ENCODE measurements at places on chromosomes 4 and X.

DNA sequence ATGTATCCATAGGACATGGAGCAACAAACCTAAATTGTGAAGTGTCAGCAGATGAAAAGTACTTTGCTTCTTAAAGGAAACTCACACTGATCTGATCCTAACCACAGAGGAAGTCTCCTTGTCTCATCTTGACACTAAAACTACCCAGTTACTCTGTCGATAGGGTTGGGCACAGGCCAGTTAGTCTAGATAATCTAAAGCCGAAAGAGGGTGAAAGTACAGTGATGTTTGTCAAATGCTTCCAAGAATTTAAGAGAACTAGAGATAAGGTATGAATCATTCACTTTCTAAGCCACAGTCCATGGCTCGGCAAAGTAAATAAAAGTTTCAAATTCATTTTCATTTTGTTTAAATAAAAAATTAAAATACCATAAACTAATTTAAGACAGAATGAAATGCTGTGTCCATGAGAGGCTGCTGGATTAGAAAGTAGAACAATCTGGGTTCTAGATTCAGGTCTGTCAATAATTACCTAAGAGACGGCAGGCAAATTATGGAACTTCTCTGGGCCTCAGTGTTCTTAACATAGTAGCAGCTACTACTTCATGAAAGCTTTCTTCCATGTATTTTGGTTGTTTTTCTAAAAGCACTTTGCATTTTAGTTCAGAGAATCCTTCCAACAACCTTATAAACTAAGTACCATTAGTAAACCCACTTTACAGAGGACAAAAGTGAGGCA, 176.7 kb downstream of the LDB2 start:
- no peak overlapping the region for H3K27ac ChIP-seq
- no peak for DNase-seq
- H3K27me3 ChIP-seq: no peaks in the 10 kb centered on the region
- peaks cover 13% of the 10 kb centered on the region for H3K4me1 ChIP-seq
- peak overlapping the region; percentile 46 for H3K4me3 ChIP-seq

DNA sequence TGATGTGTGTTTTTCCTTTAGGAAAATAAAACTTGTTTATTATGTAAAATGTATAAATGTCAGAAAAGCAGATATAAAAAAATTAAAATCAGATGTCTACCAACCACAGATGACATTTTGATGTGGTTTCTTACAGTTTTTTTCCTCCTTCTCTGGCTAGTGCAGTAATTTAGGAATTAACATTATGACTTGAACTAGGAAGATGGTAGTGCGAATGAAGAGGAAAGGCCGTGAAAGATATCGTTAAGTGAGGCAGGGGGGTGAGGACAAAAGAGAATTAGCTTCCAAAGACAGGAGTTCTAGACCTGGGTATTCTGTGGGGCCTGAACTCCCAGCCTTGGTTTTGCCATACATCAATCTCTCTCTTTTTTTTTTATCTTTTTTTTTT, 98.0 kb downstream of the RBM47 start:
- H3K4me3 ChIP-seq: no peak overlapping the region
- H3K4me1 ChIP-seq: no peaks in the 10 kb centered on the region
- no peaks in the 10 kb centered on the region for H3K36me3 ChIP-seq

- no peaks in the 10 kb centered on the region for H3K27me3 ChIP-seq
- H3K36me3 ChIP-seq: no peaks in the 10 kb centered on the region
- H3K27ac ChIP-seq: peak overlapping the region; percentile 40
- DNase-seq: no peak
Measured at GRCh38 chr4:153651116-153651515, 33.0 kb upstream of the TLR2 start.

- no peaks in the 10 kb centered on the region for H3K27me3 ChIP-seq
- no peak overlapping the region for H3K4me3 ChIP-seq
- no peaks in the 10 kb centered on the region for H3K36me3 ChIP-seq
Measured at GRCh38 chr4:168570466-168570865, 73.6 kb downstream of the PALLD start.

DNA sequence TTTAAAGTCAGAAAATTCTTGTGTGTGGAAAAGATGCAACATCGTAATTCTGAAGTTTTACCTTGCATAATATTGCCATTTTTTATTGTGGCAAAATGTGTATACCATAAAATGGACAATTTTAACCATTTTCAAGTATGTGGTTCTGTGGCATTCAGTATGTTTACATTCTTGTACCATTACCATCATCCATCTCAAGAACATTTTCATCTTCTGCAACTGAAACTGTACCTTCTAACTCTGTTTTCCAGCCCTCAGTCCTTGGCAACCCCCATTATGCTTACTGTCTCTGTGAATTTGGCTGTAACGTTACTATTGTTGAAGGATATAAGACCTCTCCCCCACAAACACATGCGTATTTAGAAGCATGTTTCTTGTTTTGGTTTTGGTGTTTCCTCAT, 123.2 kb downstream of the BMPR1B start:
- peaks cover 3% of the 10 kb centered on the region for H3K4me1 ChIP-seq
- no peaks in the 10 kb centered on the region for H3K27me3 ChIP-seq
- no peak overlapping the region for H3K27ac ChIP-seq
- no peaks in the 10 kb centered on the region for H3K36me3 ChIP-seq
- DNase-seq: no peak
- no peak overlapping the region for H3K4me3 ChIP-seq

GRCh38 chrX:12304261-12304660, 166.0 kb downstream of the FRMPD4 start:
- DNase-seq: no peak
- H3K4me3 ChIP-seq: no peak overlapping the region
- no peaks in the 10 kb centered on the region for H3K4me1 ChIP-seq
- no peaks in the 10 kb centered on the region for H3K36me3 ChIP-seq
- no peaks in the 10 kb centered on the region for H3K27me3 ChIP-seq
- no peak overlapping the region for H3K27ac ChIP-seq

GRCh38 chr4:15035159-15035558, 32.9 kb downstream of the CPEB2 start:
- H3K4me1 ChIP-seq: peaks cover 78% of the 10 kb centered on the region
- peak overlapping the region; percentile 70 for H3K27ac ChIP-seq
- no peaks in the 10 kb centered on the region for H3K36me3 ChIP-seq
- no peak for DNase-seq

- no peaks in the 10 kb centered on the region for H3K36me3 ChIP-seq
- no peak for DNase-seq
- no peaks in the 10 kb centered on the region for H3K27me3 ChIP-seq
Measured at GRCh38 chrX:27903960-27904359, 77.3 kb downstream of the DCAF8L1 start.

GRCh38 chr4:139253713-139254112, 26.3 kb downstream of the MGARP start:
- H3K27ac ChIP-seq: no peak overlapping the region
- no peaks in the 10 kb centered on the region for H3K36me3 ChIP-seq
- DNase-seq: no peak
- peaks cover 2% of the 10 kb centered on the region for H3K4me1 ChIP-seq
- H3K27me3 ChIP-seq: no peaks in the 10 kb centered on the region

- H3K4me3 ChIP-seq: no peak overlapping the region
- DNase-seq: no peak
- H3K4me1 ChIP-seq: no peaks in the 10 kb centered on the region
- no peaks in the 10 kb centered on the region for H3K27me3 ChIP-seq
- H3K36me3 ChIP-seq: no peaks in the 10 kb centered on the region
- H3K27ac ChIP-seq: no peak overlapping the region
Measured at GRCh38 chrX:139121616-139122286, 408.8 kb upstream of the F9 start.

DNA sequence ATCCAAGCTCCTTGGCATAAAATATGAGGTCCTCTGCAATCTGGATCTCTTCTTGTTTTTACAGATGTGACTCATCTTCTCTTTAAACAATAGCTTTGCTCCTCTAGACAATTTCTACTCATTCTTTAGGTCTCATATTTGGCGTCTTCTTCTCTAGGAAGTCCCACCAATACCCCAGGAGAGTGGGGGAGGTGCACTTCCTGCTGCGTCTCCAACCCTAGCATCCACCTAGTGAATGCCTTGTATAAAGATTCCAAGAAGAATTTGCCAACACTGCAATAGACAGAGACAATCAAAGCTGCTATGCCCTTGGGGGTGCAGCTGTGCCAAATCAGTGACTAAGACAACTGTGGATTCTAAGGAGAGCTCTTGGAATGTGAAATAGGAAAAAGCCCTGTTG, 45.7 kb upstream of the SLC10A7 start:
- no peak overlapping the region for H3K27ac ChIP-seq
- H3K4me1 ChIP-seq: no peaks in the 10 kb centered on the region
- H3K4me3 ChIP-seq: no peak overlapping the region

GRCh38 chrX:136652822-136653723, 5.1 kb downstream of the CD40LG start:
- no peaks in the 10 kb centered on the region for H3K4me1 ChIP-seq
- H3K27me3 ChIP-seq: no peaks in the 10 kb centered on the region
- no peak overlapping the region for H3K4me3 ChIP-seq

DNA sequence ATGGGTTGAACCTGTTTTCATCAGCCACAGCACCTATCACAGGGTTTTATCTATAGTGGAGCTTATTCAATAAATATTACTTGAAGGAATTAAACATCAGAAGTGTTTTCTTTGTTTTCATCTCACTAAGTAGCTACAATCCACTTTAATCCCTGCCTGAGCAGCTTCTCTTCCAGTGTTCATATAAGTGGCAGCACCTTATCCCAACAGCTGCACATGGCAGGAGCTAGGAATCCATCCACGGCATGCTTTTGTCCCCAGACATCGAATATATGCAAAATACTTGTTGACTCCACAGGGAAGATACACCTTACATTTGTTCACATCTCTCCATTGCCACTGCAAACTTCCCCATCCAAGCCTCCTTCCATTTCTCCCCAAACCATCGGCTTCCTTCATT, 549.8 kb upstream of the FAM241A start:
- no peak overlapping the region for H3K27ac ChIP-seq
- no peak for DNase-seq
- no peaks in the 10 kb centered on the region for H3K4me1 ChIP-seq

- no peak for DNase-seq
- H3K4me3 ChIP-seq: peak overlapping the region; percentile 91
- H3K4me1 ChIP-seq: no peaks in the 10 kb centered on the region
- no peaks in the 10 kb centered on the region for H3K36me3 ChIP-seq
Measured at GRCh38 chrX:24466025-24466424, 939 bp downstream of the PDK3 start.

GRCh38 chrX:54043541-54044125, 640 bp downstream of the PHF8 start:
- H3K27ac ChIP-seq: peak overlapping the region; percentile 97
- H3K4me3 ChIP-seq: peak overlapping the region; percentile 89
- H3K36me3 ChIP-seq: no peaks in the 10 kb centered on the region
- H3K27me3 ChIP-seq: no peaks in the 10 kb centered on the region

DNA sequence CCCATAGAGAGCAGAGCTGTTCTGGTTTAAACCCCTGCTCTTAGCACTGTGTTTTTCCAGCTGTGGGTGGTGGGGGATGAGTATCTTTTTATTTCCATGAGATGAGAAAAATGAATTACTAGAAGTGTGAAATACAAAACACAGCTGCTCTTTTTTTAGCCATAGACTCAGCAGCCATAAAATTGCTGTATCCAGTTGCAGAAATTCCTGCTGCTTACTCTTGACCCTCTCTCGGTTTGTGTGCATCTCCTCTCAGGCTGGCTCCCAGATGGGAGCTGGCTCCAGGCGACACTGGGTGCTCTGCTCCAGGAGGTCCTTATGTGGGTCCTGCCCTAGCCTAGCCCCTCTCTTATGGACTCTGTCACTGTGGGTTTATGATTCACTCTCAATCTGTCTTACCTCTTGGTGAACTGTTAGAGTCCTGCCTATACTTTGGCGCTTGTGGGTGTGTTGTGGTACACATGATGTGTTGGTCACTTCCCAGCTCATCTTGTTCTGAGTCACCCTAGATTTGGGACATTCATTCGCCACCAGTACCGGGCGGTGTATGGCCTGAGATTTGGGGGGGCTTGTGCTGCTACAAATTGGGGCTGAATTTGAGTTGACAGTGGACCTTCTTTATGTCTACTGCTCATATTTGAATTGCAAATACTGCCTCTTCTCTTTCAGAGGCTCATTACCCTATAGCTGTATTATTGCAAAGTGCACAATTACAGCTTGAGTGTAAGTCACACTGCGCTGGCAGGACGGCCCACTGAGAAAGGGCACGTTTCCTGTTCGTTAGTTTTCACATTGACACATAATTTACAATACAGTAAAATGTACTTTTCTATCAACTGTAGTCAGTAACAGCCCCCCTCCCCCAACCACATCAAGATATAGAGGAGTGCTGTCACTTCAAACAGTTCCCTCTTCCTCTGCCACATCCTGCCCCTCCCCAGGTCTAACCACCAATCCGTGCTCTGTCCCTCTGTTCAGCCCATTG, 46.9 kb upstream of the MSANTD1 start:
- H3K27me3 ChIP-seq: no peaks in the 10 kb centered on the region
- H3K36me3 ChIP-seq: peaks cover 14% of the 10 kb centered on the region
- H3K4me1 ChIP-seq: no peaks in the 10 kb centered on the region
- H3K27ac ChIP-seq: no peak overlapping the region
- no peak for DNase-seq
- no peak overlapping the region for H3K4me3 ChIP-seq

DNA sequence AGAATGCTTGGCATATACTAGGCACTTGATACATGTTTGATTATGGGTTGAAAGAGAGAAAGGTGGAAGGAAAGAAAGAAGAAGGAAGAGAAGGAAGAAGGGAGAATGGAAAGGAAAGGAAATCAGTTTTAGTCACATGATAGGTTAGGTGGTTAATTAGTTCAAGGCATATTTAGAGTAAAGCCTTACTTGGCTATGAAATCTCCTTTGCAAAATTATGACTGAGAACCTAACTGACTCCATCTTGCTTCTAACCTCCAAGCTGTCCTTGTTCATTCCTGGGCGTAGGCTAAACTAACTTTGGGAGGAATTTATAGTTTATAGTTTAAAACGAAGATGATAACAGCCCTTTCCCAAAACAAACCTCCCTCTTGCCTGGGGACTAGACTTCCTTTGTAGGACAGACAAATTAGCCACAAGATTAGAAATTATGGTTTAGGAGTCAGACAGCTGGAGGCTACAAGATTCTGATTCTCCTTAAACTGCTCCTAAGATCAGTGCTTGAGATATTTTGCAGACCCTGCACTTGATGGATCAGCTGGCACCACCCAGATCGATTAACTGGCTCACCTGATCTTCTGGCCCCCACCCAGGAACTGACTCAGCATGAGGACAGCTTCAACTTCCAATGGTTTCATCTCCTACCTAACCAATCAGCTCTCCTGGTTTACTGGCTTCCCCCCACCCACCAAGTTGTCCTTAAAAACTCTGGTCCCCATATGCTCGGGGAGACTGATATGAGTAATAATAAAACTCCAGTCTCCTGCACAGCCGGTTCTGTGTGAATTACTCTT, 55.0 kb downstream of the TXK start:
- H3K27me3 ChIP-seq: no peaks in the 10 kb centered on the region
- no peaks in the 10 kb centered on the region for H3K4me1 ChIP-seq
- no peak for DNase-seq
- H3K27ac ChIP-seq: no peak overlapping the region
- H3K4me3 ChIP-seq: no peak overlapping the region

DNA sequence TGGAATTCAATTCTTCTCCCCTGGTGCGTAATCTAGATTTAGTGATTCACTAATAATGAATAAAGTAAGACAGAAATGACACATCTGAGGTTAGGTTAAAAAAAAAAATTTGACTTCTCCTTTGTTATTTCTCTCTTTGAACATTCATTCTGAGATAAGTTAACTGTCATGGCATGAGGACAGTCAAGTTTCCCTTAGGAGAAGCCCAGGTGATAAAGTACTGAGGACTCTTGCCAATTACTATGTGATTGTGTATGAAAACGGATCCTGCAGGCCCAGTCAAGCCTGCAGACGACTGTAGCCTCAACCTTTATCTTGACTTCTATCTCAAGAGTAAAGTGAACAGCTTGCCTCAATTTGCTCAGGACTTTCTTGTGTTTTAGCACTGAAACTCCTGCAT, 293.2 kb downstream of the PRR32 start:
- no peaks in the 10 kb centered on the region for H3K4me1 ChIP-seq
- H3K4me3 ChIP-seq: no peak overlapping the region
- H3K36me3 ChIP-seq: no peaks in the 10 kb centered on the region
- DNase-seq: no peak

Data from thoracic aorta (tissue), 2 donors.